ENCODE measurements at places on chromosomes 1 and 21.

GRCh38 chr1:43708002-43708410 is 670 bp downstream of the ST3GAL3 start:
- DNase-seq = peak; percentile 43

GRCh38 chr21:15592271-15592860 is 137.4 kb upstream of the USP25 start:
- DNase-seq = peak; percentile 62

DNA sequence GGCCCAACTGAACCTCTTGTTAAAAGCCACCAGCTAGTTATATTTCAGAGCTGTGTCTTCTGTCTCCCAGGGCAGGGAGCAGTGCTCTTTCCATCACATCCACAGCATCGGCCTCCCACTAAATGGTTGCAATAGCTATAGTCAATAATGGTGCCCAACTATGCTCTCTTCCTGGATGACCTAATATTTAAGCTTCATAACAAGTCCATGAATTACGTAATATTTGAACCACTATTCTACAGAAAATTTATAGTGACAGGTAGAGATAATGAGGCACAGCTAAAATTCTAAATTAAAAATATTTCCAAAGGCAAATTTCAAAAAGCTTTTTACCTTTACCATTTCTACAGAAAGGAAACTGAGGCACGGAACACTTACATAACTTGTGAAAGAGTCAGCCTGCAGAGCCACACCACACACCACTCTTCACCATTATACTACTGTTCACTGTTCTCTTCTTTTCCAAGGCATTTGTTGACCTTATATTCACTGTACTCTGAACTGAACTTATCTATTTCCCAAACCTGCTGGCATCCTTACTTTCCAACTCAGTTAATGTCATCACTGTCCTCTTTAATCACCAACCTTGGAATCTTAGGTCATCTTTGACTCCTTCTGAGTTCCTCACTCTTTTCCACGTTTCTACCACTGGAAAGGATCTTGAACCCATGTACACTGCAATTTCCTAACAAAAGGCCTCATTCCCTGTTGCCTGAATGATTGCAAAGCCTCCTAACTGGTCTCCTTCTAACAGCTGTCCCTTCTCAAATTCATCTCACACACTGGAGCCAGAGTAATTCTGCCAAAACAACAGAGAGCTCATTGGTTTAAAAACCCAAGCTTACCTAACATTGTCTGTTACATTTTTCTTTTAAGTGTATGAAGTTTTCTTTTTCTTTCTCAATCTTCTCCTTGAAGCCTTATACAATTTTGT is 85.5 kb downstream of the DDAH1 start:
- no peak for DNase-seq

GRCh38 chr1:236353813-236354212 is 40.3 kb upstream of the EDARADD start:
- DNase-seq = no peak

- peak; percentile 70 for DNase-seq
Observed at GRCh38 chr1:155175927-155176371, 2.3 kb downstream of the TRIM46 start.

DNA sequence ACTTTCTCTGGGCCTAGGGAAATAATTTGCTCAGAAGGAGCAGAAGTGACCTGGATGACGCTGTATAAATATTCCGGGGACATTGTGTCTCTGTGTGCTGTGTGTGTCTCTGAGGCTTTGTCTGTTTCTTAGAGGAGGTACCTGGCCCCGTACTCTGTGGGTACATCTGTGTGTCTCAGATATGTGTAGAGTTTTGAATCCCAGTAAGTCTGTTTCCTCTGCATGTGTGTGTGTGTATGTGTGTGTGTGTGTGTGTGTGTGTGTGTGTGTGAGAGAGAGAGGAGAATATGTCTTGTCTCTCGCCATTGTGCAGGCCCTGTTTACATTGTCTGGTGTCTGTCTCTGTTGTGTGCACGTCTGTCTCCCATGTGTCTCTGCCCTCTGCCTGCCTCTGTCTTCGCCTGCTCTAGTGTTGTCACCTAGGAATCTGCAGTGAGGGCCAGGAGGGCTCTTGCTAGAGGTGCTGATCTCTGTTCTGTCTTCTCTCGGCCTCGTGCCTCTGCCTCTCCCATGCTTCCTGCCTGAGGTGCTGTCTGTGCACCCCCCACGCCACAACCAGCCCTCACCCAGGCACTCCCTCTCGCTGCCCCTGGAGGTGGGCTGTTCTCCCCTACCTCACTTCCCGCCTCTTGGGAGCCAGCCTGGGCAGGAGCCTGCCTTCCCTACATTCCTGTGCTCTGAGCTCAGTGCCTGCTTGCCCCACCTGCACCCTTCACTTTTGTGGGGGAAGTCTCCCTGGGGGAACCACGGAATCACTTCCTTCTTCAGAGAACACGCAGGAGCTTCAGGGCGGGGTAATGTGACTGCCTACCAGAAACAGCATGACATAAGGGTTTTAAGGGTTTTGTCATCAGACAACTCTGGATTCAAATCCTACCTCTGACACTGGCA is 5.9 kb downstream of the MAP7D1 start:
- DNase-seq = peak; percentile 84

DNA sequence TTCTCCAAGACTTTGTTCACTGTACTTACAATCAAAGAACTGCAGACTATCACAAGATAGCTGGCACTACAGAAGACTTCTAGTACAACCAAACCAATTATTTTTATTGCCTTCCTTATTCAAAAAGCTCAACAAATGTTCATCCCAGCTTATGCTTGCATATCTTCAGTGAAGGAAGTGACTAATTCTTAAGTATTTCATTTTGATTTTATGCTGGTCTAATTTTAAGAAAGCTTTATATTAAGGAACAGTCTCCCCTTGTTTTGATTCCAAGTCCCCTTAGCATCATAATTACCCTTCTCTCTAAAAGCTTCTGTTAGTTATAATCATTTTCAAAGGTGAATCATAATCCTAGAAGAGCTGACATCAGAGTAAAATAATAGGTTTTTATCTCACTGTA is 132.9 kb downstream of the LRRIQ3 start:
- DNase-seq = no peak

GRCh38 chr1:46183079-46183847 is 7.0 kb upstream of the P3R3URF start:
- DNase-seq = no peak

- no peak for DNase-seq
Observed at GRCh38 chr1:29356663-29357062, 120.3 kb downstream of the PTPRU start.

- no peak for DNase-seq
Observed at GRCh38 chr1:39488012-39488545, 3.4 kb upstream of the BMP8A start.

DNA sequence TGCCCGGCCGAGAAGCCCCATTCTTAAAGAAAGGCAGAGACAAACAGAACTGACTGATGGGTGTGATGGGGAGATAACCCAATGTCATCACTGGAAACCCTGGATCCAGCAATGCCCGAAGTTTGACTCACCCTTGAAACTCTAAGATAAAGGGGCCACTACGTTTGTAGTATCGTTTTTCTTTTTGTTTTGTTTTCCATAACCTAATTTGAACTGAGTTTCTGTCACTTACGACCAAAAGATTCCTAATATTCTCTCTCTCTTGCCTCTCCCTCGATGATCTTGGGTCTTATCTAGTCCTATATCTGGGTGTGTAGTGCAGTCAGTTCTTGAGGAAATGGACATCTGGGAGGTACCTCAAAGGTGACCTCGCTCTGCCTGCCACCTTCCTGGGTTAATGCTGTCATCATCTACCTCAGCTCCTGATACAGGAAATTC is 57.8 kb upstream of the ID3 start:
- DNase-seq = no peak

- DNase-seq = no peak
Observed at GRCh38 chr1:161235957-161236775, 1.8 kb downstream of the NR1I3 start.

Data from NAMALWA (cell line).